ENCODE measurements at places on chromosomes 2 and 18. TPM values are rescaled to one million over a fixed set of nuclear protein-coding genes. Genes with fewer than 3 reads are reported as not detected.

Gene SDC1
- not detected for total RNA-seq

Gene NPHP1
- total RNA-seq = 11.1 TPM

Gene GAREM1
- 9.7 TPM for total RNA-seq

Gene FAM161A
- total RNA-seq = 1.5 TPM

Gene OXER1
- 0.83 TPM for total RNA-seq

Gene NOSTRIN
- total RNA-seq = 5.1 TPM

Gene TM4SF20
- total RNA-seq = not detected

Gene KCNK3
- 5.3 TPM for total RNA-seq

Gene C2orf15
- not detected for total RNA-seq

Gene ANKRD29
- total RNA-seq = 31.0 TPM

Gene CD207
- total RNA-seq = not detected

Gene NDUFS1
- 91.6 TPM for total RNA-seq
